ENCODE measurements at places on chromosomes 2 and 18. TPM values are rescaled to one million over a fixed set of nuclear protein-coding genes. Genes with fewer than 3 reads are reported as not detected.
A peak's percentile ranks its signal among the peaks of the same experiment; 100 is the strongest.

GRCh38 chr2:112301171-112301584, 25.8 kb downstream of the ZC3H6 start:
- H3K36me3 ChIP-seq: no peaks in the 10 kb centered on the region
- no peak overlapping the region for H3K27ac ChIP-seq
- no peaks in the 10 kb centered on the region for H3K27me3 ChIP-seq
- no peak overlapping the region for H3K4me3 ChIP-seq
- no peaks in the 10 kb centered on the region for H3K4me1 ChIP-seq

DNA sequence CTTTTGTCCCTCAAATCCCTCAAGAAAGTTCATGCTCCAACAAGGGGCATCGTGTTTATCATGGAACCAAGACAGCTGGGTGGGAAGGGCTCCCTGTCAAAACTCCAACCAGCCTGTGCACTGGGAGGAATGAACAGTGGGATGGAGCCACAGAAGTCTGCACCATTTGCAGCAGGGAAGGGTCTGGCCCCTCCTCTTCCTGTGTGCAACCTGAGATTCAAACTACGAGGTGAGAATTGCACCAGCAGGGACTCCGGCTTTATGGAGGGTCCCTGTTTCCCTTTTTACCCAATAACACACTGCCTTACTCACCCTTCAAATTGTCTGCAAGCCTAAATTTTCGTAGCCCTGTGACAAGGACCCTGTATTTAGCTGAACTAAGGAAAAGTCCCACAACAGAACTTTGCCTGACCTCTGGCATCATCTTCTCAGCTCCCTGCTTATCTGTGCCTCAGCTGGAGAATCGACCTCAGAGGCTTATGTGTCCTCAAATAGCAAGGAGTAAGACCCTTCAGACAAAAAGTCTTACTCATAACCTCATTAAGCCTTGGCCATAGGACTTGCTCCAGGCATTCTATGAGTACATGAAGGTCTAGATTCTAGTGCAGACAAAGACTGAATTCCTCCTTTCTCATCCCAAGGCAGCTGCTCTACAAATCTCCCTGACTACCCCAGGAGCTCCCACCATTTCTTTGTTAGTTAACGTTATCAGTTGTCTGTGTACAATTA, 178.3 kb upstream of the SERPINE2 start:
- H3K4me3 ChIP-seq: no peak overlapping the region
- H3K4me1 ChIP-seq: no peaks in the 10 kb centered on the region
- H3K36me3 ChIP-seq: no peaks in the 10 kb centered on the region
- DNase-seq: no peak
- H3K27me3 ChIP-seq: no peaks in the 10 kb centered on the region

The DTYMK gene
- total RNA-seq: 0.59 TPM

- H3K27ac ChIP-seq: no peak overlapping the region
- DNase-seq: no peak
- no peak overlapping the region for H3K4me3 ChIP-seq
- no peaks in the 10 kb centered on the region for H3K36me3 ChIP-seq
These were observed 140.8 kb downstream of the FIGN start for GRCh38 chr2:163595028-163595427.

The GALNT3 gene
- 0.29 TPM for total RNA-seq

DNA sequence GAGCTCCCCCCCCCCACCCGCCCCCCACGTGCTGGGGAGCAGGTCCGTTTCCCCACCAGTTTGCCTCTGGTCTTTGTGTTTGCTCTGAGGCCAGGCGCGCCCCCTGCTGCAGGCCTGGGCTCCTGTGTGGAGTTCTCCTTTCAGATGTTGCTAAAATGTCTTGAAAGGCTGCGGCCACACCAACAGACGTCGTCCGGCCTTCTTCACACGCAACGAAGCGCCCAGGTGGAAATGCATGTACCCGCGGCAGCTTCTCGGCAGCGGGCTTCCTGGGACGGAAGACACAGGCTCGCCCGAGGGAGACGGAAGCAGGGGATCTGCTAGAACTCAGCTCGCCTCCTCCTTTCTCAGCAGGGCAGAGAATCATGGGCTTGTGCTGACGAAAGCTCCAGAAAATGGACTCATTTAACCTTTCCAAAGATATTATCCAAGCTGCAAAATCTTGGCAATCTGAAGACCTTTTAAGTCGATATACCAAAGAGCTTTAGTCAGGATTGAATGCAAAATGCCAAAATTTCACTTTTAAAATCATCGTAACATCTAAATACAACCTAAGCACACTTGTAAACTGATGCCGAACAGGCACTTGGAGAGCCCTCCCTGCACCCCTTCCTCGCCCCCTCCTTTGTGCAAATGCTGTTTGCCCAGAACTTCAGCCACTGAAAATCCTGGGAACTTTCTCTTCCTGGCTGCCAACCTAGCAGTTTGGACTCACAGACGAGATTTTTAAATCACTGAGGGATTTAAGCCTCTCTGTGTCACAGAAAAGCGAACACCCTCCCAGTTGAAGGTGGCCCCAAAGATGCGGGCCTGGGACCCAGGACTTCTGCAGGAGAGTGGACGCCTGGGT, 125.5 kb upstream of the ZNF516 start:
- H3K27me3 ChIP-seq: no peaks in the 10 kb centered on the region
- H3K4me3 ChIP-seq: peak overlapping the region; percentile 20
- no peaks in the 10 kb centered on the region for H3K36me3 ChIP-seq
- DNase-seq: peak; percentile 85

The CFAP210 gene
- total RNA-seq: 0.64 TPM

The FSHR gene
- total RNA-seq: not detected

The TMEM163 gene
- total RNA-seq: not detected

GRCh38 chr18:11320986-11321385, 171.6 kb upstream of the PIEZO2 start:
- no peak overlapping the region for H3K27ac ChIP-seq
- H3K36me3 ChIP-seq: no peaks in the 10 kb centered on the region
- no peaks in the 10 kb centered on the region for H3K27me3 ChIP-seq
- no peak for DNase-seq
- H3K4me1 ChIP-seq: no peaks in the 10 kb centered on the region
- H3K4me3 ChIP-seq: no peak overlapping the region

DNA sequence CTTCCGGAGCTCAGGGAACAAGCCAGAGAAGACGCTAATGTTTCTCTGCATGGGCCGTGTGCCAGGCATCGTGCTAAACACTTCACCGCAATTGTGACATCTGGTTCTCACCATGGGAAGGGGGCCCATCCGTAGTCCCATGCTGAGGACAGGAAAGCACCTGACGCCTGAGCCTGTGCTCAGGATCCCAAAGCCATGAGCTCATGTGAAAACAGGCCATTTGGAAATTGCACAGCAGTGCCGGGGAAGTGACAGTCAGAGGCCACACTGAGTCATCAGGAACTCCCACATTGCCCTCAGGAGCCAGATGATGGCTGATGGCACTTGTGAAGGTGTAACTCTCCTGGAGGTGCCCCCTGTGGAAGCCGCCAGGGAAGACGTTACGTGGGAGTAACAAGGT, 141.0 kb downstream of the INHBB start:
- no peaks in the 10 kb centered on the region for H3K27me3 ChIP-seq
- H3K4me1 ChIP-seq: no peaks in the 10 kb centered on the region
- DNase-seq: no peak
- H3K36me3 ChIP-seq: no peaks in the 10 kb centered on the region
- H3K27ac ChIP-seq: no peak overlapping the region

- no peak overlapping the region for H3K4me3 ChIP-seq
- no peaks in the 10 kb centered on the region for H3K36me3 ChIP-seq
- no peaks in the 10 kb centered on the region for H3K27me3 ChIP-seq
- no peaks in the 10 kb centered on the region for H3K4me1 ChIP-seq
- H3K27ac ChIP-seq: no peak overlapping the region
These were observed 108.4 kb upstream of the COPS8 start for GRCh38 chr2:236977063-236977851.

The MARCHF7 gene
- total RNA-seq: 115 TPM

DNA sequence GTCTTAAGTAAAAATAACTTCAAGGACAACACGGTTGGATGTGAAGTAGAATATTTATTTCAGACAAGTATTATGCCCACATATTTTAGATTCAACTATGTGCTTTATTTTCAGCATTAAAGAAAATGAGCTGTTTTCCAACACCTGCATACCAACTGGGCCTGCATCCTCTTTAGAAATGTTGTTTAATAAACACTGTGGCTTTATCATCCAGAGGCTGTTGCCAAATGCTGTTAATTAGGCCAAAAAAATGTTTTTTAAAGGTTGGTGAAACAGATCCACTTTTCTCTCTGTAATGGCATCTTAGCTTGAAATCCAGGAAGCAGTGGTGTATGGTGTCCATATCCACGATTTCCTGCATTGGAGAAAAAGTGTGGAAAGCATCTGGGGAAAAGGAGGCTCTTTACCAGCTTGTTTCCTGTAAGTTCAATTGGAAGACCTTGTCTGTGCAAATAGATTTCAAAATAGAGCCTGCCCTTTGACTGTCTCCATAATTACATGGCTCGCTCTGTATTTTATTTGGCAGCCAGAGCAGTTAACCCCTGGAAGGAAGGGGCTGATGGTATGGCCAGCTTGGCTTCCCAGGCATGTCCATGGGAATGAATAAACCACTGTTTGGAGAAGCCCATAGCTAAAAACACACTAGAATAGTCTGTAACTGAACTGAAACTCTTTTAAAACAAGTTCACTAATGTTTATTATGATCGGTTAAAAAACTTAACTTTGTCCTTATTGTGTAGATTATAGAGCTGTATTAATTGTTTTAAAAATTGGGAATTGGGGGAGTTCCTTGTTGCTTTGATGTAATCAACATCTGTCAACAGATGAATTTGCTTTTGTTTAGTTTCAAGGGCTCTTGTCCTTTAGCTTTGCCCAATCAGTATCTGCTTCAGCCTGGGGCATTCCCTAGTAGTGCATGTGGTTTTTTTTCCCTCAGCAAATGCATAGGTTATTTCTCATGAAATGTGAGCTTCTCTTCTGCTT, 33.0 kb upstream of the DLX1 start:
- no peaks in the 10 kb centered on the region for H3K4me1 ChIP-seq
- H3K36me3 ChIP-seq: no peaks in the 10 kb centered on the region
- H3K27me3 ChIP-seq: no peaks in the 10 kb centered on the region
- no peak for DNase-seq
- no peak overlapping the region for H3K4me3 ChIP-seq

DNA sequence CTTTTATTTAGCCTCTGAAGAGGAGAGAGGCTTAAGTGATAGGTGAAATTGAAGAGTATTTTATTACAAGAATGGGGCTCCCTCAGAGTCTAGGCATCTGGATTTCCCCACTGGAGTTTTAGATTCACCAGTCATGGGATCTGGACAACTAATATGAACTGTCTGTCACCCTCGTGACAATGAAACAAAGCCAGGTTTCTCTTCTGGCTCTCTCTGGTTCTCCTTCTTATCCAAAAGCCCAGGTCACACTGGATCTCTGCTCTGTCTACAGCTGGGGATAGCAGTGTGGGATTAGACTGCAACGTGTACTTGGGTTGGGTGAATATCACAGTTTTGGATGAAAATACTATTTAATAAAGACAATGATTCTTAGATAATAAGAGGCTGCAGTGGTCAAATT, 31.2 kb downstream of the LHCGR start:
- H3K27me3 ChIP-seq: no peaks in the 10 kb centered on the region
- H3K27ac ChIP-seq: no peak overlapping the region
- no peak overlapping the region for H3K4me3 ChIP-seq
- H3K36me3 ChIP-seq: no peaks in the 10 kb centered on the region
- H3K4me1 ChIP-seq: no peaks in the 10 kb centered on the region

- no peaks in the 10 kb centered on the region for H3K4me1 ChIP-seq
- H3K27me3 ChIP-seq: no peaks in the 10 kb centered on the region
- H3K27ac ChIP-seq: no peak overlapping the region
These were observed 107.5 kb downstream of the DTNA start for GRCh38 chr18:34817636-34818035.

The MERTK gene
- 18.9 TPM for total RNA-seq

The EPAS1 gene
- 163 TPM for total RNA-seq
